EH (cell line): ENCODE measurements at places on chromosomes 3 and 15.

DNA sequence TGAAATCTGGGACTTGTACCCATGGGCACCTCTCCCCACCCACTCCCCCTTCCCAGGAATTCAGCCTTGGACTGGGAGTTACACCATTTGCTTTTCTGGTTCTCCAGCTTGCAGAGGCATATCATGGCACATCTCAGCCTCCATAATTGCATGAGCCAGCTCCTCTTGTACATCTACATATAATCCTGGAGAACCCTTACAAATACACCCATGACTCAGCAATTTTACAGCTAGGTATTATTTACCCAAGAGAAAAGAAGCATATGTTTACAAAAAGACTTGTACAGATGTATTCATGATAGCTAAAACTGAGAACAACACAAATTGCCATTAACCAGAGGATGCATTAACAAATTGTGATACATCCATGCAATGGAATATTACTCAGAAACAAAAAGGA, 58.4 kb downstream of the RPLP1 start:
- no peak for DNase-seq

- no peak for DNase-seq
Measured at GRCh38 chr15:29844290-29844903, 22.1 kb upstream of the TJP1 start.

DNA sequence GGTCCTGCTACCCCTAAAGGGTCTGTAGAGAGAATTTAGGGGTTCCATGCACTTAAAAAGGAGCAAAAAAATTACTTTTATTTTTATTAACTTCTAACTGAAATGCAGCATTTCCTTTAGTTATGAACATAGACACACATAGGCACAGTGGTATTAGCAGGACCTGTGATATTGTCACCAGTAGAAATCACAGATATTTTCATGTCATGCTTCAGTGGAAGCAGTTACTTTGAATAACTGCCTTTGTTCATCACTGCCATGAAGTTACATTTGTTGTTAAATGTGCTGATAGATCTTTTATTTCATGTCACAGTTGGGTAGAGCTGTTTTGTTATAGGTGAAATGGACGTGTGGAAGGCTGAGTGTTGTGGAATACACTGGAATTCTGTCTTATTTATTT, 37.4 kb downstream of the TRAK1 start:
- no peak for DNase-seq

GRCh38 chr15:81754078-81754477, 291.7 kb downstream of the MEX3B start:
- no peak for DNase-seq

GRCh38 chr3:150544041-150544440, 2.3 kb downstream of the SERP1 start:
- DNase-seq, result peak; percentile 85

- DNase-seq, result no peak
Measured at GRCh38 chr15:62046078-62046743, 14.0 kb downstream of the VPS13C start.

- DNase-seq, result no peak
Measured at GRCh38 chr3:120682095-120682681, at the start of gene HGD. Gene HGD, minus strand, starts transcription at chr3:120682239. Its CDS starts 128 bp downstream, at chr3:120682111.

DNA sequence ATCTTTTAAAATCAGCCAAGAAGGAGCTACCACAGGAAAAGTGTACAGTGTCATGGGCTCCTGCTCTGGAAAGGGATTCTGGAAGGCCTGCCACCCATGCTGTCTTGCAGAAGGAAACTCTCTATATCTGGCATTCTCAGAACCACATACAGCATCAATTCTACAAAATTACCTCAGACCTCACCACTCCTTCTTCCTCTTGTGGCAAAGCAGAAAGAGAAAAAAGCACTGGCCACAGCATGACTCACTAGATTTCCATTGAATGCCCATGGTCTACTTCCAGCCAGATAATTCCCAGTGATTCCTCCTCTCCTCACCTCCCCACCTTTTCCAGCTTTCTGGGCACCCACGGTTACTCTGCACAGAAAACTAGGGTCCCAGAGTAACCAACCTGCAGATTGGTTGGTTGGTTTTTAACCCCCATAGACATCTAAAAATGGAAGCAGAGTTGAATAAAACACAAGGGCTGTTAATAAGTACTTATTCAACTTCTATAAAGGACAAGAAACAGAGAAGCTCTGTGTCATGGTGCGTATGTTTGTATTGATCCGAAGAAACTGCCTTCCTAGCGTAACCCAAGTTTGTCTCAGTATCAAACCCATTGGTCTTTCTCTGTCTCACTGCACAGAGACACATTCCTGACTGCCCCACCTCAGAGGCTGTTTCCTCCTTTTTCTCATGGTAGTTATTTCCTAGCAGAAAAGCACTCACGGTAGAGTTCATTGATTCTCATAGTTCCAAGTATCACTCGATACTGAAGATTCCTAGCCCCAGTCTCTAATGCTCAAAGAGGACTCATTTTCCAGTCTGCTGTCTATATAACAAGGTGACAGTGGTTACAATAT, 67.7 kb downstream of the LDHAL6B start:
- peak; percentile 67 for DNase-seq

DNA sequence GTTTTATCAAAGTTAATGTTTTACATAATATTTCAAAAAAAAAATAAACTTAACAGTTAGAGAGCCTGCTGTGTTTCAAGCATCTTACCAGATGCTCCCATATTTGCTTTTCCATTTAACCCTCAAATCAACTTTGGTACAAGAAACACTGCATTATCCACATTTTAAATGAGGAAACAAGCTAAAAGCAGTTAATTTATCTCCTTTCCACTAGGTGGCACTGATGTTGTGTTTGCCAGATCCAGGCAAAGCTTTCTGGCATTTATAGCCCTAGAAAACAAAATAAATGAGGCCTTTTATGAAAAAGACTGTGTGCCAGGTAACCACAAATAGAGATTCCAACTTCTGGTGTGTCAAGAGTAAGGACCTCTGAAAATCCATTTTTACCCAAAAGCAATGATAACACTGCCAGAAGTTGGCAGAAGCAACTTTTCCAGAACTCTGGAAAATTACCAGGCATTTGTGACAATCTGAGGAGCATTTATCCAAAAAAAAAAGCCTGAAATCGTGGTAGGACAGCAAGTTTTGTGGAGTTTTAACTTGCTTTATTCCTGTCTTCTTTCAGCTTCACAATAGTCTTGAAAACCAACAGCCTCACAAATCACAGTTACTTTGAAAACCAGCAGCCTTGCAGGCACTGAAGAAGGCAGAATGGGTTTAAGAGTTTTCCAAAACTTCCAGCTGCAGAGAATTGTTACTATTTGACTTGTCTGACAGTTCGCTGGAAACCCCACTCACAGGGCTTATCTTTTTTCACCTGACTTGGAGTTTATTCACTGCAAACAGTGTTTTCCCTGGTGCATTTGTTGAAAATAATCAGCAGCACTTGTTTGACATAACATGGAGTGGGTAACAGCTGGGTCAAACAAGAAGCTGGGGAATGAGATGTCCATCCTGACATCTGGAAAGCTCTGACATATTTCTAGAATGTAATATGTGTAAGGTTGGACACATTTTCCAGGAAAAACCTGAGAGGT, 9.2 kb downstream of the FAM162A start:
- peak; percentile 65 for DNase-seq

DNA sequence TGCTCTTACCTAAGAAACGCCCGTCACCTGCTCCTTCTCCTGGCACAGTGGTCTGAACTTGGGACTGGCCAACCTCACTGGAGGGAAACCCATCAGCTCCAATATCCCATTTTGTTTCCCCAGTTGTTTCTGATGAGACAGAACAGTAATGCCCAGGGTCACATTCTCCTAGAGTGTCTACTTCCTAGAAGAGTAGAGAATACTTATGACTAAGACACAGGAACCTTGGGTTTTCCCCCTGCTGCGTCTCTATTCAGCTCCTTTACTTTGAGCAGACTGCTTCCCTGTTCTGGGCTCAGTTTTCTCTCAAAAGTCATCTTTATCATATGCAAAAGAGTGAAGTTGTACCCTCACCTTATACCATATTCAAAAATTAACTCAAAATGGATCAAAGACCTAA, 79.4 kb downstream of the POLR2M start:
- DNase-seq, result no peak

- DNase-seq, result no peak
Measured at GRCh38 chr15:77649017-77649416, 16.3 kb upstream of the LINGO1 start.

DNA sequence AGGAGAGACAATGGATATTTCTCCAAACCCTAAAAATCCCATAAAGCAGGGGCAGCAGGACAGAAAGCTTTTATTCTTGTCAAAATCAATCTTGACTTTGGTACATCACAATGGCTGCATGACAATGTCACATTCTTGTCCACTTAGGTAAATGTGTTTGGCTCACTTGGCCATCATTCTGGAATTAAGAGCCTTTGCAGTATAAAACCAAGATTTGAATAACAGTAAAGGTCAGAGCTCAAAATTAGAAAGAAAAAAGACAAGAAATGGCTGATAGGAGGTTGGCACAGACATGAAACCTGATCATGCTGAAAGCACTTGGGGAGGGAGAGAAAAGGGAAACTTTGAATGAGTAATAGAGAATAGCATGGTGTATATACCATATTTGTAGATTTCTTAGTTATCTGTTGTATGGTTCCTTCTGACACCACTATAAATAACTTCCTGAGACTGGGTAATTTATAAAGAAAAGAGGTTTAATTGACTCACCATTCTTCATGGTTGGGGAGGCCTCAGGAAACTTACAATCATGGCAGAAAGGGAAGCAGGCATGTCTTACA, 158.5 kb upstream of the SGO1 start:
- peak; percentile 3 for DNase-seq

DNA sequence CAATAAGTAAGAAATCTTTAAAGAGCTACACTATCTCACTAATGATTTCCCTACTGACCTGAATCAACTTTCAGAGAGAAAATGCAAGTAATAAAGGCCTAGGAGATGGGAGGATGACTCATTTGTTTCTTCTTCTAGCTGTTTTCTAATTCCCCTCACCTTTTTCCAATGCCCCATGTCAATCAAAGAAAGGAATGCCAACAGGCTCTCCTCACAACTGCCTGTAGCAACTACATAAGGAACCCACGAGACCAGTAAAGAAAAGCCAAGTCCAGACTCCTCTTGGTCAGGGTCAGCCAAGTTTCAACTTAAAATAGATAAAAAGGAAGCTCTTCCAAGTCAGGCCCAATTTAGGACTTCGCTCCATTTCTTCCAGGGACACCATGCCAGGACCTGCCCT, 201.9 kb downstream of the TNIK start:
- DNase-seq, result peak; percentile 32

- no peak for DNase-seq
Measured at GRCh38 chr15:65366122-65366892, 11.5 kb downstream of the IGDCC3 start.

- peak; percentile 27 for DNase-seq
Measured at GRCh38 chr3:149270180-149270579, 48.6 kb upstream of the CP start.

GRCh38 chr3:143472731-143473523, 353.4 kb downstream of the CHST2 start:
- DNase-seq, result no peak

DNA sequence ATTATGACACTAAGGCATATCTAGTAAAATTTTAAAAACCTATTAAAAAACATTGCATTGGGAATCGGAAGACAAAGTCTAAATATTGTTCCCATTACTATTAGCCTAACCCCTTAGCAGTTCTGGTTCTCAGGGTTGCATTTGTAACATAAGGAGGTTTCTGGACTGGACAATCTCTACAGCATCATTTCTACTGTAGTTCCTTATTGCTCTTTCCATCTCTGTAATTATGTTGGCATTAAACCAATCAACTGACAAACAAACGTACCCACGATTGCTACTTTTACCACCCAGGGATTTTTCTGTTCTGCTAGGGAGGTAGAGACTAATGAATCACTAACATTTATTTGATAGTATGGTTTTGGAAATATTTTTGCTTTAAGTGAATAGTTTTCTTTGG, 190.8 kb downstream of the CBLB start:
- peak; percentile 15 for DNase-seq

DNA sequence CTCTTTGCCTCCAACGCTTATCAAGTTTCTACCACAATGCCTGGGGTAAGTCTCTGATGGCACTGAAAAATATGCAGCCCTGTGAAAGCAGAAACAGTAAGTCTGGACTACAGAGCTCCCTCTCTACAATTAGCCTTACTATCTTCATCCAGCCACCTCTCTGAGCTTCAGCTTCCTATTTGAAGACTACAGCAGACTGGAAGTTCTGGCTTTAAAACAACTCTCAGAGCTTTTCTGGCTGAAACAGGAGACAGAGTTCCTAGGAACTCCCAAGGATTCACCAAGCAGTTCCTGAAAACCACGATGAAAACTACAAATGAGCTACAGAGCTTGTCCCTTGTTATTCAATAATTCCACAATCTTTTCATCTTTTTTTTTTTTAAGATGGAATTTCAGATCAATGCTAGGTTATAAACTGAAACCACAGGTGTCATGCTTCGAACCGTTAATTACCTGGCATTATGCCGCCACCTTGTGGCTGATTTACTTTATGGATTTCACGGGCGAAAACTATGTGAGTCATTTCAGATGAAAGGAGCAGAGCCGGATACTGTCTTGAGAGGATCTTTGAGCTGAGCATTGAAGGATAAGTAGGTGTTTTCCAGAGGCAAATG, 3.9 kb downstream of the CRYGS start:
- DNase-seq, result peak; percentile 78

DNA sequence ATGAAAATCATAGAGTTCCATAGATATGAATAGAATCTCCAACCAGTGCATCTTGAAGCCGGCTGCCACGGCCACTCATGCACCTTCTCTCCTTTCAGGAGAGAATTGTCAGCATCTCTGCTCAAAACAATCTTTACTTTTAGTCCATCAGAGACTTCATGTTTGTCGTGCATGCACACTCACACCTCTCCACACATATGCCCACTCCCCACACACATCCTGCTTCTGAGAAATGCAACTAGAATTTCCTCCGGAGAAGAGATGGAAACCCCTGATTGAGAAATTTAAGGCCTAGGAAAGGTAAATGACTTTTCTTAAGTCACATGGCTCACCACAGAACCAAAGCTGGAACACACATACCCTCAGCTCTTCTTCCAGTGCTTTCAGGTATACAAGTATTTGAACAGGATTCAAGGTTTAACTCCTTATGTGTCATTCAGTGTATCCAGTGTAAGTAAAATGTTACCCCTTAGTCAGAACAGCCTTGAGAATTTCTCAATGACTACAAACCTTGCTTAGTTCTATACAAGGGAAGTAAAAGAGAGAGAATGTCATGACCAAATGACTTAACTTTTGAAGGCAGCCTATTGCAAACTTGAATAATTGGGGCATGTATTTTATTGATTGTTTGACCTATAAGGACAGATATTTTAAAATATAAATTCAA, 69.1 kb upstream of the TSEN2 start:
- no peak for DNase-seq

- no peak for DNase-seq
Measured at GRCh38 chr3:81695302-81695701, 66.1 kb downstream of the GBE1 start.

DNA sequence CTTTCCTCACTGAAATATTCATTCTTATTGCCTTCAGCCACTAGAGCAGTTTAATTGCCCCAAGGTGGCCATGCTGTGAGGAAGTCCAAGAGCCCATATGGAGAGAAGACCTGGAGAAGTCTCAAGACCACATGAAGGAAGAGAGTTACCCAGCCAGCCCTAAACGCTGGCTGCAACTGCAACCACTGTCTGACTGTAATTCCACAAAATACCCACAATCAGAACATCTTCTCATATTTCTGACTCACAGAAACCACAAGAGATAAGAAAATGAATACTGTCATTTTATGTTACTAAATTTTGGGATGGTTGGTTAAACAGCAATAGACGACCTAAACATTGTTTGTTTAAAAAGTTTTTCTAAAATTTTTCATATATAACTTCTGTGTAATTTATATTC, 14.7 kb upstream of the SST start:
- peak; percentile 64 for DNase-seq
